ENCODE measurements at places on chromosomes 2 and 18.

GRCh38 chr2:239277401-239278085 lies 123.3 kb downstream of the HDAC4 start:
- no peak for DNase-seq

GRCh38 chr2:207289295-207290018 lies 123.7 kb upstream of the KLF7 start:
- DNase-seq = no peak

- no peak for DNase-seq
Measured at GRCh38 chr2:108184419-108184818, 55.3 kb upstream of the SULT1C3 start.

DNA sequence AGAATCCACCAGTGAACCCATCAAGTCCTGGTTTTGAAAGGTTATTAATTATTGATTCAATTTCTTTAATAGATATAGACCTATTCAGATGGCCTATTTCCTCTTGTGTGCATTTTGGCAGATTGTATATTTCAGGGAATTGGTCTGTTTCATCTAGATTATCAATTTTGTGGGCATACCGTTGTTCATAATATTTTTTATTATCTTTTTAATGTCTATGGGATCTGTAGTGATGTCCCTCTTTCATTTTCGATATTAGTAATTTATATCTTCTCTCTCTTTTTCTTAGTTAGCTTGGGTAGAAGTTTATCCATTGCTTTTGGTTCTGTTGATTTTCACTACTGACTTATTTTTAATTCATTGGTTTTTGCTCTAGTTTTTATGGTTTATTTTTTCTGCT lies 39.9 kb upstream of the TANC1 start:
- DNase-seq = no peak

DNA sequence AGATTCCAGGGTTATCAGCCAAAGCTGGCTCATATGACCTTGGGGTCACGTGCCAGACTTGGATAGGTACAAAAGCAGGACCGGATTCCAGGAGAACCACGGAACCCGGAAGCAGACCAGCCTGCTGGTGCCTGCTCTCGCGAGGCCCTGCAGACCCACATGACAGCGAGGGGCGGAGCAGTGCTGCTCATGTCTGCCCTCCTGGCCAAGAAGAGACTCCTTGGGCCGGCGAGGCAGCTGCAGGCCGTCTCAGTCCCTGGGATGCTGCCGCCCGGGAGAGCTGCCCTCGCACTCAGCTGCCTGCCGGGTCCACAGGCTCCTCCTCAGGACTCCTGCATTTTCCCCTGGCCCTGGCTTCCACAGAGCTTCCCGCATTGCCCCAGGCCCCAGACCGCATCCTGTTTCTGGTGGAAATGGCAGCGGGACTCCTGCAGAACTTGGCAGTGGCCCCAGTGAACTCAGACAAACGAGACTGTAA lies 739.5 kb downstream of the SOCS6 start:
- DNase-seq = no peak

DNA sequence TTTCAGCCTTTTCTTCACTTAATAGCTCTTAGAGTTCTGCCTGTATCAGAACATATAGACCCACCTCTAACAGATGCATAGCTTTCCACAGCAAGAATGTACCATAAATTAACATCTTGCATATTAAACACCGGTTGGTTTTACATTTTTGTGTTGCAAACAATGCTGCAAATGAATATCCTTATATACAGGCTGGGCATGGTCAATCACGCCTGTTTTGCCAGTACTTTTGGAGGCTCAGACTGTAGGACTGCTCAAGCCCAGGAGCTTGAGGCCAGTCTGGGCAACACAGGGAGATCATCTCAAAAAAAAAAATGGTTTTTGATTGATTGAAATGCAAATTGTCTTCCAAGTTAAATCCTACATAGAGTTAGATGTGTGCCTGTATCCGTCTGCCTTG lies 1.5 kb upstream of the LCT start:
- no peak for DNase-seq

DNA sequence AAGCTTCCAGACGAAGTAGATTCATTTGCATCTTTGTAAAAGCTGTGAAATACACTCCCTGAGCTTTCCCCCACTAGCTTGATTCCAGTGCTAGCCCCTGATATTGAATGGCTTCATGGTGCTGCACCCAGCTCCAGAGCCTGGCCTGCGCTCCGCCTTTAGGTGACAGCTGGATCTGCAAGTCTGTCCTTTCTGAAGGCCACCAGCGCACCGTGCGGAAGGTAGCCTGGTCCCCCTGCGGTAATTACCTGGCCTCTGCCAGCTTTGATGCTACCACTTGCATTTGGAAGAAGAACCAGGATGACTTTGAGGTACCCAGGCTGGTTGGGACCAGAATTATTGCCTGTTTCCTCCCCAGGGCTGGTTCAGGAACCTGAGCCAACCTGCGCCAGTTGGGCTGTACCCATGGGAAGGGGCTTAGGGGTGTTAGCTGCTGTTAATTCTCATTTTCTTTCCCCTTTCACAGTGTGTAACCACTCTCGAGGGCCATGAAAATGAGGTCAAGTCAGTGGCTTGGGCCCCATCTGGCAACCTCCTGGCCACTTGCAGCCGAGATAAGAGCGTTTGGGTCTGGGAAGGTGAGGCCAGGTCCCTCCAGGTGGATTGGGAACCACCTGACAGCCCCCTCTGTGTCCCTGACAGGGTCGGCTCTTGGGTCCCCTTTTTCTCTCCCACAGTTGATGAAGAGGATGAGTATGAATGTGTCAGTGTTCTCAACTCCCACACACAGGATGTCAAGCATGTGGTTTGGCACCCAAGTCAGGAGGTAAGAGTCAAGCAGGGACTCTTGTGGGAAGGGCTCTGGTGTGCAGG lies 1.3 kb downstream of the CIAO1 start:
- DNase-seq = peak; percentile 34

GRCh38 chr2:240919786-240920782 lies 13.9 kb downstream of the CROCC2 start:
- DNase-seq = no peak

DNA sequence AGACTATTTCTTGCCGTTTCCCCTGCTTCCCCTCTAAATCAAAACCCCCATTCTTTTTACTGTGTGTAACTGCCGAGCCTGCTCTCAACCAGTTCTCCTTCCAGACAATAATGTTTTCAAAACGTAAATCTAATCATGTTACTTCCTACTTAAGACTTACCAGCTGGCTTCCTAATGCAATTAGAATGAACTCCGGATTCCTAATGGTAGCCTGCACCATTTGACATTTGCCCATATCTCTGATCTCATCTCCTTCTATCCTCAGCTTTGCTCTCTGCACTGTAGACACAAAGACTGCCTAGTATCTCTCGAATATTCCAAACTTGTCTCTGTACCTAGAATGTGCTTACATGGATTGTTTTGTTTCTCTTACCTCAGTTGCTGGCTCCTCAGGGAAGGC lies 12.9 kb downstream of the TTL start:
- no peak for DNase-seq

DNA sequence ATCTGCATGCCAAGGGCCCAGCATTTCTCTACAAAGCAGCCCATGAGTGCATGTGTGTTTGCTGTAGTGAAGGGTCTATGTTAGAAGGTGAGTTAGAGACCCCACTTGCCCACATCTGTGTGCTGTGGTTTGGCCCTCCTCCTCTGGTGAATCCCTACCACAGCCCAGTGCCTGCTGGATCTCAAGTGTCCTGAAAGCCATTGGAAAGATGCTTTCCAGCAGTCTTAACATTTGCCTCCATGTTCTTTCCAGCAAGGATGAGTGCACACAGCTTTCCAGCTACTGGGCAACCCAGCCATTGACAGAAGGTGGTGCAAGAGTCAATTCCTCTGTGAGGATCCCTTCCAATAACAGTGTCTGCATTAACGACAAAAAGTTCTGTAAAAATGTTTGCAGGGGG lies 13.6 kb downstream of the CRIM1 start:
- no peak for DNase-seq

GRCh38 chr2:241156971-241157441 lies 6.7 kb downstream of the PPP1R7 start:
- no peak for DNase-seq

DNA sequence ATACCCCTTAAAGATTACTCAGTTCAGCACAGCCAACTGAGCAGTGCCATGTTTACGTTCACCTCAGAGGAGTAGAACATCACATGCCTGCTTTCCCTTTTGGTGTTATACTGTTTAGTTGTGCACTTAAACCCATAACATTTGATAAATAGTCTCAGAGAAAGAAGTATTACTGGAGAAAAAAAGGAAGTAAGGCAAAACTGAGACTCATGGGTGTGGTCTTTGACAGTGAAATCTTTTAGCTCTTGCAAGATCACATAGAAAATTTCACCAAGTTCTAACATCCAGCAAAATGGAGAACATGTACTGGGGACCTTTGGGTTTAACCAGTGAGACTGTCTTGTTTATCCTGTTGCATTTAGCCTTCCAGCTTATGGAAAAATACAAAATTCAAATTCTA lies 5.6 kb downstream of the TANK start:
- DNase-seq = no peak

GRCh38 chr2:70517804-70518203 lies 35.8 kb downstream of the TGFA start:
- no peak for DNase-seq

- DNase-seq = no peak
Measured at GRCh38 chr18:74139411-74139810, 8.2 kb downstream of the FBXO15 start.

- no peak for DNase-seq
Measured at GRCh38 chr2:172996387-172996961, 79.2 kb upstream of the MAP3K20 start.

- DNase-seq = no peak
Measured at GRCh38 chr2:55887901-55888624, 35.5 kb downstream of the EFEMP1 start.

DNA sequence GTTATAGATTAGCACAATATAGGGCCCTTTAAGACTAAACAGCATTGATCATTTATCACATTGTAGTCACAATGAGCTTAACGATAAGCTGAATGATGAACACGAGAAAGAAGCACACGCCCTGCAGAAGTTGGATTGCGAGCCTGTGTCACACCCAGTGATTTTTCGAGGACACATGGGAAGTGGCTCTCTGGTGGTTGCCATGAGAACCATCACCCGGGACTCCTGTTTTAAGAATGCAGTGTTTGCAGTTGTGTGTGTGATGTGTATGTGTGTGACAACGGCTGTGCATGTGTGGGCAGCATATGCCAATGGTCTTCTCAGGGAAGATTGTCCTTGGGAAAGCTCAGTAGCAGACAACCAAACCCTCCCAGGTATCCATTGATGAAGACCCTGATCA lies 69.2 kb downstream of the PDCL3 start:
- DNase-seq = no peak
